Hypothalamus (tissue), 51 donors: ENCODE measurements at places on chromosomes 13 and 19.

DNA sequence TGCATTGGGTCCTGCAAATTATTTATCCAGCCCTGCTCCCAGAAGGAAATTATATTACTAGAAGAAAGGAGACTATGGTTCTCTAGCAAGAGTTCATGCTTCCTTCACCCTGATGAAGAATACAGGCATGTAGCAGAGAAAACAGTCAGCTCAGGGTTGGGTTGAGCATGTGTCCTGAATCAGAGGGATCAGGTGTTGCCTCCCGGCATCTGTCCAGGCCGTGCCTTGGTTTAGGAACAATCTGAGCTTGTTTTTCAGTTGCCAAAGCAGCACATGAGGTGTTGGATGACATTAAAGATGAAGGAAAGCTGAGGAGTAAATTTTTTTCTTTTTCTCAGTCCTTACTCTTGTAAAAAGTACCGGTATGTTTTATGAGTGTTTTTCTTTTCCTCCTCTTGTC, 62.0 kb downstream of the KL start:
- DNase-seq, result no peak

DNA sequence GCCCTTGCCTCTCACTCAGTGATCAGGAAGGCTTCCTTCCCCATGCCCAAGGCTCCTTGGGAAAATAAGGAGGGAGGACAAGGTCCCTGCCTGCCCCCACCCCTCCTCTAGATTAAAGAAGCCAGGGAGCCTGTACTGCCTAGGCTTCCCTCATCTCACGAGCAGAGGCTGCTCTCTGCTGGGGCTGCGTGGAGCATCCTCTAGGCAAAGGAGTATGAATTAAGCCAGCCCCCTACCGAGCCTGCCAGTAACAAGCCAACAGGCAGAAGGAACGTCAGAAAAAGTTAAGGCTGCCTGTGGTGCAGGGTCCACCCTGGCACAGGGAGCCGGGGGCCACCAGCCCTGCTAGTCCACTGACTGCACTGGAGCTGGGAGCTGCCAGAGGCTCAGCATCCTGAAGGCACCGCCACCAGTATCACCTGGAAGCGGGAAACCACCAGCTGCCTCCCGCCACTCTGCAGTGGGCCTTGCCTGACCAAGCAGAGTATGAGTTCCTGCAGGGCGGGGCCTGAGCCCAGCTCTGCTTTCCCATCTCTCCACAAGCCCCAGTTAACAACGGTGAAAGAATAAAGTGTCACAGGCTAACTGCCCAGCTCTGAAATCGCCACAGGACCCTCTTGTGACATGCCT, 6.8 kb downstream of the NAPA start:
- no peak for DNase-seq

GRCh38 chr19:41192574-41193429, at the start of gene CYP2S1:
Gene CYP2S1, plus strand, starts transcription at chr19:41193219. Its CDS starts 46 bp downstream, at chr19:41193265.
- DNase-seq, result no peak

GRCh38 chr19:18204394-18205199, 755 bp upstream of the RAB3A start:
- DNase-seq, result peak; percentile 57

DNA sequence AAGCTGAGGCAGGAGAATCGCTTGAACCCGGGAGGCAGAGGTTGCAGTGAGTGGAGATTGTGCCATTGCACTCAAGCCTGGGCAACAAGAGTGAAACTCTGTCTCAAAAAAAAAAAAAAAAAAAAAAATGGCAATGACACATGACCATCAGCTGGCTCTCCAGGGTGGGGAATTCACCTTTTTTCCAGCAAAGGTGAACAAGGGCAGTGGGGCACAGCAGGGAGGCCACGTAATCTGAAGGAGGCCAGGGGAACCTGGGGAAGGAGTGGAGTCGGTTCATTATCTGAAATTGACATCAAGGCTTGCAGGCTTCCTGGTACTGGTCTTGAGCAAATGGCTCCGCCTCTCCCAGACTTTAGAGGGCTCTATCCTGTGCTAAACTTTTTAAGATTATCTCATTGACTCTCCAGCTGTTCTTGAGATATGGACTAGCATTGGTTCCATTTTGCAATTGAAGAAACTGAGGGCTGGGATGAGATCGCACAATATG, 28.1 kb downstream of the KEAP1 start:
- DNase-seq, result no peak

DNA sequence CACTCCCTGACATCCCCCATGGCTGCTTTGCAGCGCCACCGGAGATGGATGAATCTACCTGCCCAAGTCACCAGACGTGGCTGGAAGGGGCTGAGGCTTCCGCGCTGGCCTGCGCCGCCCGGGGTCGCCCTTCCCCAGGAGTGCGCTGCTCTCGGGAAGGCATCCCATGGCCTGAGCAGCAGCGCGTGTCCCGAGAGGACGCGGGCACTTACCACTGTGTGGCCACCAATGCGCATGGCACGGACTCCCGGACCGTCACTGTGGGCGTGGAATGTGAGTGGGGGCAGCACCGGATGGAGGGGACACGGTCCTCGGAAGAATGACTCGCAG, 4.6 kb downstream of the ICAM5 start:
- no peak for DNase-seq

- no peak for DNase-seq
Observed at GRCh38 chr13:47707414-47707813, 293.7 kb downstream of the SUCLA2 start.

DNA sequence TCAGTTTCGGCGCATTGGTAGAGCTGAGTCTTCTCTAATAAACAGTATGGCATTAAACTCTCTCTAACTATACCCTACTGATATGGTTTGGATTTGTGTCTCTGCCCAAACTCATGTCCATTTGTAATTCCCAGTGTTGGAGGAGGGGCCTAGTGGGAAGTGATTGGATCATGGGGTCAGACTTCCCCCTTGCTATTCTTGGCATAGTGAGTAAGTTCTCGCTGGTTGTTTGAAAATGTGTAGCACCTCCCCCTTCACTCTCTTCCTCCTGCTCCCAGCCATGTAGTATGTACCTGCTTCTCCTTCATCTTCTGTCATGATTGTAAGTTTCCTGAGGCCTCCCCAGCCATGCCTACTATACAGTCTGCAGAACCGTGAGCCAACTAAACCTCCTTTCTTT, 682.7 kb upstream of the ARGLU1 start:
- DNase-seq, result no peak

DNA sequence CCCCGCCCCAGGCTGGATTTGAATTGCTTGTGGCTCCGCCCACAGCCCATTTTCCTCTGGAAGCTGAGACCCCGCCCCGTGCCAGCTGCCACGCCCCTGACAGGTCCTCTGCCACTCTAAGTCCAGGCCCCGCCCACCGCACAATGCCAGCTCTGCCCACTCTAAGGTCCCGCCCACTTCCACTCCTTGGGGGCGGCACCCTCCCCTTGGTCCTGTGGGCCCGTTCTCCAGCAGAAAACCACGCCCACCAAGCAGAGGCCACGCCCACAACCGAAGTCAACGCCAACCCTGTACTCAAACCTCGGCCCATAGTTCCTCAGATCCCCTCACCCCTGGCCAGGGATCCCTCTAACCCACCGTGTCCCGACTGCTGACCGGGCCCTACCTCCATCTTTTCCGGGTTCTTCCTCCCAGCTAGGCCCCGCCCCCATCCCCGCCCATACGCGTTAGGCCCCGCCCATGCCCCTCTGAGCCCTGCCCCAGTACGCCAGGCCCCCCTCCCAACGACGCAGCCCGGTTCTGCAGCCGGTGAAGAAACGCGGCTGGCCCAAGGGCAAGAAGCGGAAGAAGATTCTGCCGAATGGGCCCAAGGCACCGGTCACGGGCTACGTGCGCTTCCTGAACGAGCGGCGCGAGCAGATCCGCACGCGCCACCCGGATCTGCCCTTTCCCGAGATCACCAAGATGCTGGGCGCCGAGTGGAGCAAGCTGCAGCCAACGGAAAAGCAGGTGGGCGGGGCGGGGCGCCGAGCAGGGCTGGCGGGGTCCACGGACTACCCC, 1.3 kb downstream of the HMG20B start:
- DNase-seq, result peak; percentile 29

GRCh38 chr13:76803831-76804230, 82.4 kb downstream of the KCTD12 start:
- no peak for DNase-seq

DNA sequence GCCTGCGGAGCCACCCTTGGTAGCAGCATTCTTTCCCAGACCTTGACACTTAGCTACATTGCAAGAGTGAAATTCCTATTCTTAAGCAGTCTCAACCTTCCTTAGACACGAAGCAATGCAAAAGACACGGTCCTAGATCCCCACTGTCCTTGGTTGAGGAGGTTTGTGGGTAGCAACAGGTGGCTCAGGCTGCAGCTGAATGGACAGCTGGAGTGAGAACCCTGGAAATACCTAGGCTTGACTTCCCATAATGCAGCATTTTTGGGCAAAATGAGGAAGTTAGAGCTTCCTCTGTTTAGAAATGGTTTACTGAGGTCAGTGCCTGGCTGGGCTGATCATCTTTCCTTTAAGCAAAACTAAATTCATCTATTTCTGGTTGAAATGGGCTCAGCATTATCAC, 296.6 kb downstream of the RFC3 start:
- no peak for DNase-seq

GRCh38 chr19:10729411-10729810, 11.5 kb downstream of the DNM2 start:
- no peak for DNase-seq

DNA sequence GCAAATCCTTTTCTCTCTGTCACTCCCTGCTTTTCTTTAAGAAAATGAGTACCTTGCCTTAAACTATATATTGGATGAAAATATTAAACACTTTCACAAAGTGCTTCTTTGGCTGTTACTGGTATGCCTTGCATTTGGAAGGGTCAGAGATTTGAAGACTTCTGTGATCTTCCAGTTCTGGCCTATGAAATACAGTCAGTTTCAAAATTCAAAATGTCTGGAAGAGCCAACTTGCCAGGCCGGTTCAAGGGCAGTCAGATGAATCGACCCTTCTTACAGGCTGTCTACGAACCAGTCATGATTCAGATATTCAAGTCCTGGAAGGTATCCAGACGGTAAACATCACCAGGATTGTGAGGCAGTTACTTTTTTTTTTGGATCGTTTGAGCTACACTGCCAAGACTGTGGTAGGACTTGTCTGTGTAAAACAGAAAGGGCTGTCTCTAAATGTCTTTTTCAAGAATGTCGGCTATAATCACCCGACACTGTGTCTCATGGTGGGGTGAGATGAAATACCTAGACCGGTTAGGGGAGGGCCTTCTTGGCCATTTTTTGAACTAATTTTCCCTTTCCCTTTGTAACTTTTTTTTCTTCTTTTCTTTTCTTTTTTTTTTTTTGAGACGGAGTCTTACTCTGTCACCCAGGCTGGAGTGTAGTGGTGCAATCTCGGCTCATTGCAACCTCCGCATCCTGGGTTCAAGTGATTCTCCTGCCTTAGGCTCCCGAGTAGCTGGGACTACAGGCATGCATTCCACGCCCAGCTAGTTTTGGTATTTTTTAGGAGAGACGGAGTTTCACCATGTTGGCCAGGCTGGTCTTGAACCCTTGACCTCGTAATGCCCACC, 11.2 kb downstream of the ACTN4 start:
- no peak for DNase-seq

DNA sequence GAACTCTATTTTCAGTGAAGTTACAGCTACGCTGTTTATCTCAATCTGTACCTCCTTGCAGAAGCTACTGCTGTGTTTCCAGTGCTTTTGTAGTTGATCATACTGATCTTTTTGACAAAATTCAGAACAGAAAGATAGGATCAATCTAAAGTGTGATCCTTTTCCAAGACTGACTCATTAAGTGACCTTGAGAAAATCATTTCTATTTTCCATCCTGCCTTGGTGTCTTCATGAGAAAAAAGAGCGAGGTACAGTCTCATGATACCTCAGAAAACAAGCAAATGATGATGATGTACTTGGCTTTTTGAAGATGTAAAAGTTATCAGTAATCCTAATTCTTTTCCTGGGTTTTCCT, 46.0 kb upstream of the GPR183 start:
- DNase-seq, result no peak

DNA sequence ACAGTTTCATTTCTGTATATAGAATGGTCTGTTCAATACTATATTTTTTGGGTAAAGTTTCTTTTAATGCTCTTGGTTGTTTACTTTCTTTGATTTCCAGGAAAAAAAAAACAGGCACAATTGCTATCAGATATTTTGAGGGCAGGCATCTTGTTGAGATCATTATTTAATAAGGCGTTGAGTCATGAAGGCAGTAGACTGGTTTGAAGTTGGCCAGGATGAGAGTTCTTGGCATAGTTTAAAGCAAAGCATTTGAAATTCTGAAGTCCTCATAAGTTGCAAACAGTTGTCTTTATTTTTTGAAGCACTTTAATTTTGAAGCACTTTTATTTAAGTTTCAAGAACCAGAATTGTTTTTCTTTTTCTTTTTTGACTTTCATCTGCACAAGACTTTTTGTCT, 2.6 kb upstream of the ZNF175 start:
- DNase-seq, result no peak

DNA sequence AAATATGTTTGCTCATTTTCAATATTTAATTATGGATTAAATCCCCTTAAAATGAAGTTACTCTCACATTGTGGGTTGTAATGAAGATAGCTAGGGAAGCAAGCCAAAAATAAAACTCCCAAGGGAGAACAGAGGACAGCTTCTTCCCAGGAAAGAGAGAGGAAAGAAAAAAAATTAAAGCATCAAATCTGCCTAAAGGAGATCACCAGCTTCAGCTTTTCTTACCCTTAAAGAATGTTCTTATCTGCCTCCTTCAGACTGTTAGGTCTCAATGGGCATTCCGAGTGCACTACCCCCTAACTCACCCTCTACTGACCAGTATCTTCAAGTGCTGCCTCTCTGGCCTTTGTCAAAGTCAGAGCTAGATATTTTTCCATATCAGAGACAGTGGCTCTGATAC, 55.2 kb downstream of the XPO4 start:
- DNase-seq, result no peak

DNA sequence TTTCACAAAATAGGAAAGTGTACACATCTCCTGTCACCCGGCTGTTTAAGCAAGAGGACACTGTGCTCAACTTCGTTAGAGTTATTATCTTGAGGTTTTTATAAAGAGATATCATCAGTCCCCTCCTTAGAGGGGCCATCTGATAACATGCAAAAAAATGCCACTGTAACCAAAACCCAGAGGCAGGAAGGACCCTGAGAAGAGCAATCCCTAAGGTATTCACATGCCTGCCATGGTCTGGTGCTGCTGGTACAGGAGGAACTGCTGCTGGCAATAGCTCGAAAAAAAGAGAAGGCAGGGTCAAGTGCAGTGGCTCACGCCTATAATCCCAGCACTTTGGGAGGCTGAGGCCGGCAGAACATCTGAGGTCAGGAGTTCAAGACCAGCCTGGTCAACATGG, 12.8 kb upstream of the CEACAM3 start:
- no peak for DNase-seq

- no peak for DNase-seq
Observed at GRCh38 chr13:98796191-98796590, 43.7 kb upstream of the SLC15A1 start.

DNA sequence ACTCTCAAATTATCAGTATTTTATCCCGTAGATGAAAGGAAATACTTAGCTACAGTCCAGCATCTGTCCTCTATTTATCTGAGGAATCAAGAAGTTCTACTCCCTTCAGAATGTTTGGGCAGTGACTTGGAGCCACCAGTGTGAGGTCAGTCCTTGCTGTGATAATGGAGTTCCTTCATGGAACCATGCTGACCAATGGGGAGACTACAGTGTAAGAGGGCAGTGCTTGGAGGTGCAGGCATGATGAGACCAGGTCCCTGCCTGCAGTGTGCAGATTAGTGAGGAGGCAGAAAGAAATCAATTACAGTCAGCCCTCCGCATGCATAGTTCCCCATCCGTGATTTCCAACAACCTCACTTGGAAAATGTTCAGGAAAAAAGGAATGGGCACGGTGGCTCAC, at the start of gene C19orf18:
C19orf18 (minus strand) TSS at position 101 of the 400 bp plus-strand sequence. CDS start 102 bp downstream, outside the sequence.
- no peak for DNase-seq

GRCh38 chr13:112446347-112446861, 70.2 kb downstream of the SPACA7 start:
- DNase-seq, result no peak

GRCh38 chr19:18948075-18948975, 7.3 kb upstream of the HOMER3 start:
- no peak for DNase-seq
